ENCODE measurements at places on chromosomes 6 and 20.

- DNase-seq = no peak
These were observed 39.1 kb downstream of the MDFI start for GRCh38 chr6:41677124-41677921.

DNA sequence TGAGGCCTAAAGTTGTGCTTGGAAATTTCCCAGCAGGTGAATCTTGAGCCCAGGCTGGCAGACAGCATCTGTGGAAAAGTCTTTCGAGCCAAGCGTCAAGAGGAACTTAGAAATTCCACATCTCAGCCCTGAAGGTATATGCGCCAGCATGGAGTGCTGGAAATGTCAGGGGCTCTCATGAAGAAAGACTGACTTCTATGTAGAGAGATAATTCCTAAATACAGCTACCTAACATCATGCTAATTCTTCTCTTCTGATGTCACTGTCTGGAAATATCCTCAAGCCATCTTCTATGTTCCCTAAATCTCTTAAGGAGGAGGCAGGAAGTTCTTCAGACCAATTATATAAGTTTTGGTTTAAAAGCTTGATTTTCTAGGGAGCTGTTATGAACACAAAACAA, 492.4 kb upstream of the MARCKS start:
- DNase-seq = no peak

DNA sequence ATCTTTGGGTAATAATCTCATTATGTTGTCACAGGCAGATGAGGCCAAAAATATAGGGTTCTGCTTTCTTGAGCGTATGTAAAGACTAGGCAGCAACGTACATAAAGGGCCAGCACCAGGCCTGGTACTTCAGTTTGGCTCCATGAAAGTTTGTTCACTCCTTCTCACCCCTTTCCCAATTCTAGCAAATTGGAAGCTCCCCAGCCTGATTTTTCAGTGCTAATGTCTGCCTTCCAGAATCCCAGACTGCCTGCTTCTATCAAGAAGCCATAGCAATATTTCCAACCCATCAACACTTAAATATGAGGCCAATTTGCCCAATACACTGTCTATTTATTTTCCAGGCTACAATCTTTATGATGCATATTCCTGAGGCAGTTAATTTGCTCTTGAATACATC, 93.4 kb upstream of the PTPRT start:
- no peak for DNase-seq

DNA sequence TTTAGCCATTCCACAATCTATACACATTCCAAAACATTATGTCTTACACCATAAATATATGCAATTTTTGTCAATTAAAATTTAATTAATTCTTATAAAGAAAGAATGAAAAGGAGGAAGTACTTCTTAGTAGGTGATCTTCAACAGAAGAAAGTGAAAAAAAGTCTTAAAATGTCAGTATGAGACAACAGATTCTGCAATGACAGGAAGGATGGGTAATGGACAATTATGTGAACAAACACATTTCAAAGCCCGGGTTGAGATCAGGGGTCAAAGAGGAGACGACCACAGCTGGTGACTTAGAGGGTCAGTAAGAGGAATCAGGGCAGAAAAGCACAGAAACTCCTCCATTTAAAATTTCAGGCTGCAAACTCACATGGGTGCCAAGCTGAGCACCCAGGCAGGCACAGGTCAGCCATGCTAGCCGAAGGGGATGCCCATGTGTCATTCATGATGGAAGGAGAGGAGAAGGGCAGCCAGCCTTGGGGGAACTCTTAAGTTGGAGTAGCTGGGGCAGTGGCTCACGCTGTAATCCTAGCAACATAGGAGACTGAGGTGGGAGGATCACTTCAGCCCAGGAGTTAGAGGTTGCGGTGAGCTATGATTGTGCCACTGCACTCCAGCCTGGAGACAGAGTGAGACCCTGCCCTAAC, 11.0 kb downstream of the VSX1 start:
- DNase-seq = no peak

DNA sequence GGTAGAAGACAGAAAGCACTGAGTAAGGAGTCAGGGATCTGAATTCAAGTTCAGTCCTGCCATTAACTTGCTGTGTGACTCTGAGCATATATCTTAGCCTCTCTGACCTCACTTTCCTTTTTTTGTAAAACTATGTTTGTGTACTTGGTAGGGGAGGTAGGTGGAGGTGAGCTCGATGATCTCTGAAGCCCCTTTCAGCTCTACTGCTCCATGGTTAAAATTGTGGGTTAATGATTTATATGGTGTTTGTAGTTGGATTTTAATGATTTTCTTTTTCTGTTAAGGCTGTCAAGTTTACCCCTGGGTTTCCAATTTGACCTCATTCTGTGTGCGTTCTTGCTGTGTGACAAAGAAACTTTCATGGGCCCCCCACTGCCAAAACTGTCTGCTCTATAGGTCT, 124.1 kb downstream of the CD164 start:
- no peak for DNase-seq

DNA sequence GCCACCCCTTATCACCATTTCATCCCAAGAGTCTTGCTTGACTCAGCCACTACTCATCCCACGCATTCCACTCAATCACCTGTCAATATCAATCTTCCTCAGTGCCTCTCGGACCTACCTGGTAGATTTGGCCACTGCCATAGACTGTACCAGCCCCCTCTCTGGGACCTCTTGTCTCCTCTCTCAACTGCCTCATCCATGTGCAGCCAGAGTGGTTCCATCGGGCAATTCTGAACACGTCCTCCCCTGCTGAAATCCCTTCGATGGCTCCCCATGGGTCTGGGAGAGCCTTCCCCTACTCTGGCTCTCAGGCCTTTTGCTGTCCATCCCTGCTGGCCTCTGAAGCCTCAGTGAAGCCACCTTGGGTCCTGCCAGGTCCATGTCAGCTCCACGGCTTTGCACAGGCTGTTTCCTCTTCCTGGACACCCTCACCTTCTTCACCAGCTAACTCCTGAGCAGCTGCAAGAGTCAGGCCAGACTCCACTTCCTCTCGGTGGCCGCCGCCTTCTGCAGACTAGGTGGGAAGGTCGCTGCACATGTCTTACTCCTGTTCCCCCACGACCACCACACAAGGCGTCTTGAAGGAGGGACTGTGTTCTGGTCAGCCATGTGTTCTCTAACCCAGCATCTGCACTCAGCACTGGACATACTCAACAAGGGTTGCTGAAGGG, 120.4 kb downstream of the TOX2 start:
- no peak for DNase-seq

DNA sequence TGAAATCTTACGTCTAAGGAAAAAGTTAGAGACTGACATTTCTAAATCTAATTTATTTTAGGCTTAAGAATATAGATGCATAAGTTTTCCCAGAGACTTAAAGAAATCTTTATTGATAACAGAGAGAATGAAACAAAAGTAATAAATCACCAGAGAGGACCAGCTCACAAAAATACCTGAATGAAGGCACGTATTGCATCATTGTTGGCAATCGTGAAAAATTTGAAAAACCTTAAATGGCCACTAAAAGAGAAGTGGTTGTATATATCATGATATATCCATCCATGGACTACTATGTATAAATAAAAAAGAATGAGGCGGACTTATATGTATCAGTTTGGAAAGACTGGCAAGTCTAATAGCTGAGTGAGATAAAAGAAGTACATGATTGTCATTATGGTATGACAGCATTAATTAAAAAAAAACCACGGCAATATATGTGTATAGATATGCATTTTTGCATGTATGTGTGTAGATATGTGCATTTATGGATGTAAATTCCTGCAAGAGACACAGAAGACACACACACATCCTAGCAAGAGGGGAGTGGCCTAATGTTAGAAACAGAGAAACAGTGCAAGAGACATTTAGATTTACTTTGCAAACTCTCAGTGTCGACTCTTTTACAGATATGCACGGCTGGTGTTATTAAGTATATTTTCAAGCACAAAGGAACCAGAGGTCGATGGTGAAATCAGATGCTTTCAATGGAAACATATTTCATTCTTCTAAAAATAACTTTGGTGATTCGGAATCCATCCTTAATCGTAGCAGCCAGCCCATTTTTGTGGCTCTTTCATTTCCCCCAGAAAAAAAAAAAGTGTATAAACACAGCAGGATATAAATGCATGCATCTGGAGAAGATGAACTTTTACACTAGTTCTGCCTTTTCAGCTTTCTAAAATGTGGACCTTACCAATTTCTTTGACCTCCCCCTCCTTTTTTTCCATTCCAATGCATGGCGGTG, 156.1 kb upstream of the SALL4 start:
- no peak for DNase-seq

DNA sequence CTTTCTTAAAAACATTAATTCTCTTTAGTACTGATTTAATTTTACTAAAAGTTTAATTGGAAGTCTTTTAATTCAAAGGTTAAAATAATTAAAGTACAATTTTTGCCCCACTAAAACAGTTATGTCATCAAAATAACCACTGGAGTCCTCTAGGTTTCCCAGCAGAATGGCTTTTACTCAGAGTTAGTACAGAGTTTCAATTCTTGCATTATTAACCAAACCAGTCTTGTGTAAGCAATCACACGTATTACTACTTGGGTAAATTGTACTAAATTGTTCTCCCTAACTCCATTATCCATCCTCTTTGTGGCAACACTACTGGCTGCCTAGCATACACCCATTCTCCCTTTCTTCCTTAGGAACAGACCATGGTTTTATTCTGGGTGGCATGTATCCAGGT, 36.9 kb downstream of the CDK19 start:
- DNase-seq = no peak

DNA sequence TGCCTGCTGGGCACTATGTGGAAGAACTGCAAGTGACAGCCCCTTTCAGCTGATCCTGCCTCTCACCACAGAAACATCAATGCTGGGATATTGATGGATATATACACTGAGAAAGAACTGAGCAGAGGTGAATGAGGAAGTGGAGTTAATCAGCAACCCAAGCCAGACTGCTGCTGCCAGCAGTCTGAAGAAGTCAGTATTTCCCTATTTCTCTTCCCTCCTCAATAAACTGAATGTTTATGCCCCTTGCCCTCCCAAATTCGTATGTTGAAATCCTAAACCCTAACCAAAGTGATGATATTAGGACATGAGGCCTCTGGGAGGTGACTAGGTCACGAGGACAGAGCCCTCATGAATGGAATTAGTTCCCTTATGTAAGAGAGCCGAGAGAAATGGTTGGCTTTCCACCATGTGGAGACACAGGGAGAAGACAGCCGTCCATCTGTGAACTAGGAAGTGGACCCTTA, 76.3 kb downstream of the CDK19 start:
- no peak for DNase-seq

DNA sequence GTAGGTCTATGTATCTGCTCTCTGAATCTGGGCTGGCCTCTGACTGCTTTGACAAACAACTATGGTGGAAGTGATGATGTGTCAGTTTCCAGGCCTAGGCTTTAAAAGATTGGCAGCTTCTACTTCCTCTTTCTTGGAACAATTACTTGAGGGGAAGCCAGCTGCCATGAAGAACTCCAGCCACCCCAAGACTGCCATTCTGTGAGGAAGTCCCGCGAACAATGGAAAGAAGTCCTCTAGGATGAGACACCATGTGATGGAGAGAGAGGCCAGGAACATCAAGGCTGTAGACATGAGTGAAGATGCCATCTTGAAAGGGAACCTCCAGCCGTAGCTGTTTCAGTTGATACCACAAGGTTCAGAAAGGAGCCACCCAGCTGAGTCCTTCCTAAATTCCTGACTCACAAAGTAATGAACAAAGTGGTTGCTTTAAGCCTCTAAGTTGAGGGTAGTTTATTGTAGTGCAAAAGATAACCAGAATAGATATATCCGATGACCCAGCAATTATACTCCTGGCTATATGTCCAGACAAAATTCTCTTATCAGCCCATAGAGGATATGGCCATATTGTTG, 15.3 kb upstream of the TCF15 start:
- DNase-seq = no peak

GRCh38 chr6:33416386-33417127, 1.4 kb downstream of the CUTA start:
- no peak for DNase-seq

- no peak for DNase-seq
These were observed 397.1 kb downstream of the ARHGAP18 start for GRCh38 chr6:129312880-129313279.

- DNase-seq = no peak
These were observed 116.5 kb downstream of the TCP11 start for GRCh38 chr6:35024551-35025054.

DNA sequence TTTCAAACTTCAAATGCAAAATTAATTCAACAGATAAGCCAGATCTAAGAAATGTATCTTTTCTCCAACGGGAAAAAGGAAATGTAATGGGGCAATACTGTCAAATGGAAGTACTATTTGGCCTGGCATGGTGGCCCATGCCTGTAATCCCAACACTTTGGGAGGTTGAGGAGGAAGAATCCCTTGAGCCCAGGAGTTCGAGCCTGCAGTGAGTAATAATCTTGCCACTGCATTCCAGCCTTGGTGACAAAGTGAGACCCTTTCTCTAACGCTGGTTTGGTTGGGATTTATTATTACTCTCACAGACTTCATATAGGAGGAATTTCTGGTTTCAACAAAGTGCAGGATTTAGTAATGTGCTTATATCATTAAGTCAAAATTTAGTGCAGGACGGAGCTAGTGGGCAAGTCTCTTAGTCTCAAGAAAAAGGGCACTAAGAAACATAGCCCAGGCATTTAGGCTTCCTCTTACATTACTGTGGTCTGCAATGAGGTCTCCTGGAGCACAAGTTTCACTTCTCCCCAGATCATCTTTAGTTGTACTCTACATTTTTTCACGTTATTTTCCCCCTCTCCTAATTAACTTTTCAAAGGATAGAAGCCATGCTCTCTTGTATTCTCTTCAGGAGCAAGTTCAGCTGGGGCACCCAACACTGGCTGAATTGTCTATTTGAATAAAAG, 23.1 kb downstream of the TRIM27 start:
- no peak for DNase-seq

- no peak for DNase-seq
These were observed 557.8 kb downstream of the HACE1 start for GRCh38 chr6:104301951-104302350.

- DNase-seq = no peak
These were observed 29.7 kb downstream of the GINS1 start for GRCh38 chr20:25437153-25437581.

DNA sequence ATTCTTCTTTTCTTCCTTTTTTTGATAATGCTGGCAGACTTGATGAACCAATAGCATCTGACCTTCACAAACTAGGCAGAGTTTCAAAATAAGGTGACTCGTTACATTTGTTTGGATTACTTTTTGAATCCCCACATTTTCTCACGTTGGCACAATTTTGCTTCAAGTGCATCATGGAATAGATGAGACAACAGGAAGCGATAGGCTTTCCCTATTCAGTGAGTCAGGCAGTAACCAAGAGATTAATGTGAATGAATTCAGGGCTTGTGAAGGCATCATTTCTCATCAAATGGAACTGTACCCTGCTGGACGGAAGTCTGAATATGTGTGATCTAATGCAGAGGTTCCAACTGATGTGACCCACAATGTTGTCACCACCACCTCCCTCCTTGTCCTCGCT, 10.7 kb downstream of the RFPL4B start:
- no peak for DNase-seq

DNA sequence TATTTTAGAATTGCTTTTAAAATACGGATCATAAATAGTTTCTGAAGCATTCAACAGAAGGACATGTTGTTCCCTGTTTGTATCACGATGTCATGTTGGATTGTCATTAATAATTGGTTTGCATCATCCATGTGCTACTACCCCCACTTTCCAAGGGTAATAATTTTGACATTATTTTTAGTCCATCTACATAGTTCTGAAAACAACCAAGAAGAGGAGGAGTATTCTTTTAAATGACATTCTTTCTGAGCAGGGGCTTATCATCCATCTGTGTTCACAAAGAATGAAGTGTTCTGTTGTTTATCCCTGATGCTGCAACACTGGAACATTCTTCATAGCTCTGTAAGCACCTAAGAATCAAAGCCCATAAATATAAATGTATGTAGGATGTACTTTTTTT, 151.0 kb upstream of the CITED2 start:
- no peak for DNase-seq

GRCh38 chr6:125558907-125559306, 190.5 kb upstream of the HEY2 start:
- DNase-seq = no peak

Data from T-helper 17 cell (primary cell).